AG08395 (cell line): ENCODE measurements at places on chromosomes 2 and 18.

DNA sequence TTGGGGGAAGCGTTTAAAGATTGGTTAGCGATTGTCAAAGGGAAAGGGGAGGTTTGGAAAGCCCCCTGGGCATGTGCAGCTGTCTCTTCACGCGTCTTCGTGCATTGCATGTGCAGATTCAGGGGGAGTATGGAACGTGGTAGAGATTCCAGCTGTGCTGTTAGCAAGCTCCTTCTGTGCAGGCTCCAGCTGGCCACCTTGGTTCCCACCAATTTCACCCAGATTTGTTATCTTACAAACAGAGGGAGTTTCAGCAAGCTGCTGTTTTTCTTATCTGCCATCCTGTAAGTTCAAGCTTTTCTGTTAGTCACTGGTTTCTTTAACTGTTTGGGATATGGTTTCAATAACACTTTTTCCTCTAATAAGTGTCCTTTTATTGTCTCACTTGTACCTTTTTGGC is 30.4 kb downstream of the FARP2 start:
- no peak for DNase-seq

DNA sequence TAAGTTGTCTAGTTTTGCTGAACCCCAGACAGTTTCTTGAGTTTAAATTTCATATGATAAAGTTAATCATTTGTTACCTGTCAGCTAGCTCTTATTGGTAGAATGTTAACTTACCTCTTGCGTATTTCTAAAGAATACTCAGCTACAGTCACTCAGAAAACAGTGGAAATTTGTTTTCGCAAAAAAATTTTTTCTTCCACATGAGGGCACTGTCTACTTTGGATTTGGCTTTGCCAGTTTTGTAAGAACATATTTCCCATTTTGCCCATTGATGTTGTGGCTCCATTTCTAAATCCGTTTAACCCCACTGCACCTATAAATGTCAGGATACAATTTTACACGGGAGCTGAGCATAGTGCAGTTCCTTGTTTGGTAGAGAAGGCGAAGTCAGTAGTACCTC is 19.1 kb upstream of the GCFC2 start:
- DNase-seq: no peak

DNA sequence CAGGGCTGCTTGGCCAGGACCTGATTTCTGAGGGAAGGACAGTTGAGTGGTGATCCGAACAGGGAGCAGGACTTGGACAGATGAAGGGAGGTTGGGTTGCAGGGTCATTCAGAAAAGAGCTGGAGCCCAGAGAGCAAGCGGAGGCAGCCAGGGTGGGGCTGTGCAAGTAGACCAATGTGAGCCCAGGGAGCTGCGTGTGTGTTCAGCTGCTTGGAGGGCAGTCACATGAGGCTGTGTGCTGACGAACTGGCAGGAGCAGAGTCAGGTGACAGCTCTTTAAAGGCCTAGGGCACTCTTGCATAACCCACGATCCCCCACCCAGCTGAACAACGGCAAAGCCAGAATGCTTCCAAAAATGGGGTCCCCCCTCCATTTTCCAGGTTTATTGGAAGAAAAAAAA is 4.6 kb upstream of the MLPH start:
- peak; percentile 68 for DNase-seq

- DNase-seq: no peak
These were observed 642.3 kb upstream of the SYT4 start for GRCh38 chr18:43919551-43919950.

DNA sequence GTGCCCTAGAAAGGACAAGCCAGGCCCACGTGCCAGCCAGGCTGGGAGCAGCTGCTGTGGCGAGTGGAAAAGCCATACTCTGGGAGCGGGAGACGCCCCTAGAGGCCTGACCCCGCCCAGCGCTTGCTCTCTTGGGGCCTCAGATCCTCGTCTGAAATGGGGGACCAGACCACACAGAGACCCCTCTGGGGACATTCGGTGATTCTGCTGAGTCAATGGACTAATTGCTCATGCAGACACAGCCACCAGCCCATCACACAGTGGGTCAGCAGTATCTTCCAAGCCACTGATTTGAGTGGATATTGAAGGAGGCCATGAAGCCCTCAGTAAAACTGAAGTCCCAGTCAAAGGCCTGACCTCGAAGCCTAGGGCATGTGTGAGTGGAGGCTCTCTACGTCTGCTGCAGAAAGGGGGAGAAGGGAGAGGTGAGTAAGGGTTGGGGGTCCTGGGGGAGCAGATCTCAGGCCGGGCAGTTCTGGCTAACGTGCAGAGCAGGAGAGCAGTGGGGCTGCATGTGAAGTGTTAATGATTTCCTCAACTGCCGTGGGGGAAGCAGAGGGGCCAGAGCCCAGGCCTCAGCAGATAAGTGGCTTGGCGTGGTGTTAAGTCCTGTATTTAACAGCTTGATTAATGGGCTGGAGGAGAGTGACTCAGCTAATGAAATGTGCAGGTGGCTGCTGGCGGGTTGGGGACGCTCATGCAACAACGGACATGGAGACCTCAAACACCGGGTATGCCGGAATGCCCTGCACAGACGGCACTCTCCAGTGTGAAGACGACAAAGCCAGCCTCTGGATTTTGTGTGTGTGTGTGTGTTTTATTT is 104.4 kb upstream of the TWIST2 start:
- DNase-seq: no peak

GRCh38 chr2:63048367-63049171 is 2.1 kb upstream of the OTX1 start:
- DNase-seq: no peak

DNA sequence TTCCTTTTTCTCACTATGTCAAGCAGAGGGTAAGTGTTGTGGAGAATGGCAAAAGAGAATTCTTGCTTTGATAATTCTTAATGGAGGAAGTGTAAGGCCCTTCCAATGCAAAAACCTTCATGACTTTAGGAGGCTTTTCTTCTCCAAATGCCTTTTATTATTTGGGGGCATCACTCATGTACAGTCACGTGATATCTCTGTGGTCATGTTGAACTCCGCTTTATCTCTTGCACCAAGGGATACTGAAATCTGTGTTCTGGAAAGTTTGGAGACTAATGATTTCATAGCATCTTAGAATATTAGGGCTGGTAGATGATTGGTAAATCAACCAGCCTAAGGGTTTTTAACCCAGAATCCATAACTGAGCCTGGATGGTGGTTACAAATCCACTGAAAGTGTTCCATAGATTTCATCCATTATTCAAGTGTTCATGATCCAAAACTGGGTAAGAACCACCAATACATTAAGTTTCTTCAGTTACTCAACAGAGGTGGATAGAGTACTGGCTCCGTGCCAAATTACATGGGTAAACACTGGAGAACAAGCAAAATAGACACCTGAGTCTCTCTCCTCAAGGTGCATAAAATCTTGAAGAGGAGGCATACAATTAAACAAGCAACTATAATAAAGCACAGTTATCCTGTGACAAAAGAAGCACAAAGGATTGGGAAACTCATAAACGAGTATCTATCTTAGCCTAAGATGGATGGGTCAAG is 169.6 kb upstream of the EPHA4 start:
- DNase-seq: no peak

GRCh38 chr18:54775686-54776085 is 52.6 kb upstream of the RAB27B start:
- peak; percentile 63 for DNase-seq

DNA sequence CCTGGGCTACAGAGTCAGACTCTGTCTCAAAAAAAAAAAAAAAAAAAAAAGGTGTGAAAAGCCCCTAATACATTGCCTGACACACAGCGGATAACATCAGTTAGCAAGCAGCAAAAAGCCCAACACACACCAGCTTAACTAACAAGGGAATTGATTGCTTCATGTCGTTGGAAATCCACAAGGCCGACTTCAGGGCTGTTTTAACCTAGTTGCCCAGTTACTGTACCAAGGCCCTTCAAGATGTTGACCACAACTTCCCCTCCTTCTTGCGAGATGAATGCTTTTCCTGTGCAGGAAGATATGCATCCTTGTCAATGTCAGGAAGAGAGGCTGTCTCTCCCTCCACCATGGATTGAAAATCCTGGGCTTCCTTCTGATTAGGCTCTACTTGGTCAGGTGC is 202.9 kb downstream of the MIB1 start:
- no peak for DNase-seq

DNA sequence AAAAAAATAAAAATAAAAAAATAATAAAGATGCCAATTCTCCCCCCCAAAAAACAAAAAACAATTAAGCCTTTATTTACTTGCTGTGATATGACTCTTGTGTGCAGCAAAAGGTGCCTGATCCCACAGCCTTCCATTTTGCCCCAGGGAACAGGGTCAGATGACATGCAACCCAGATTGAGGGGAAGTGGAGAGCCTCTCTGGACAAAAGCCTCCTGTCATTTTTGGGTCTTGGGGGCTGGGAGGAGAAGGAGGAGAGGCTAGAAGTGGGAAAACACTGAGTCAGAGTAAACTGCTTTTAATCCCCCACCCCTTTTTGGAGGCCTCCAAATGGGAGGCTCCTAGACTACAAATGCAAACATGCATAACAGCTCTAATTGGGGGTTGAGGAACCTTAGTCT is 46.6 kb upstream of the SCG2 start:
- DNase-seq: no peak

GRCh38 chr18:62438018-62438329 is 84.9 kb upstream of the ZCCHC2 start:
- no peak for DNase-seq

GRCh38 chr2:213757525-213757924 is 473.3 kb downstream of the SPAG16 start:
- DNase-seq: no peak

DNA sequence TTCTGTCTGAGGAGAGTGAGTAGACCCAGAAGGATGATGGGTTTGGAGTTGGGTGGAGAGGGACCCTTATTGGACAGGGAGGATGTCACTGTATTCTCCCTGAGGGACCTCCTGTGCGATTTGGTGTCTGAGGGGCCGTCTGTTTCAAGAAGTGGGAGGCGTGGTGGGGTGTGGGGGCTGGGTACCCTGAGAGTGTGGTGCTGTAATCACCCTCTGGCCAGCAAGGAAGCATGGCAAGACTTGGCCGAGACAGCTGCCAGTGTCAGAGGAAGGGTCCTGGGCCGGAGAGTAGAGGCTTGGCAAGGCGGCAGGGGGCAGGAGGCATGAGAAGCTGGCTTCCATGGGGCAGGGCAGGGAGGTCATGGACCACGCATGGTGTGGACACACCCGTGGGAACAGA is 43.1 kb downstream of the CTIF start:
- DNase-seq: no peak

DNA sequence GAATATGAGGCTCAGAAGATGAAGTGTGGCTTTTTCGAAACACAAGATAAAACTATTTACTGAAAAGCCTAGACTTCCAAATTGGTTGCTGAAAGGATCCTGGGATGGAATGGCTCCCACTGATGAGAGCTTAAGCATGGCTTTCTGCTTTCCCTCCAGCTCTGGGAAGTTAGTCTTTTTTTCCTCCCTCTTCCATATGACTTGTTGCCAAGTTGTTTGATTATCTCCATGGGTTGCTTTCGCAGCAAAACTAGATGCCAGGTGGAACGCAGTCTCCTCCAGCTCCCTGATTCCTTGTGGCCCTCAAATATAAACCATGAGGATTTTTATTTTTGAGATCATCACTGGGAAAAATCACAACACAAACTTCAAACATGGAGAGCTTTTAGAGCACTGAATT is 276.5 kb downstream of the LRRTM1 start:
- no peak for DNase-seq

GRCh38 chr2:102765061-102765460 is 3.2 kb downstream of the TMEM182 start:
- no peak for DNase-seq

GRCh38 chr2:49175831-49176230 is 21.5 kb upstream of the FSHR start:
- no peak for DNase-seq

GRCh38 chr2:71801969-71802368 is 345.7 kb downstream of the CYP26B1 start:
- peak; percentile 82 for DNase-seq

GRCh38 chr2:200765995-200766660 is 45.6 kb upstream of the BZW1 start:
- DNase-seq: no peak

DNA sequence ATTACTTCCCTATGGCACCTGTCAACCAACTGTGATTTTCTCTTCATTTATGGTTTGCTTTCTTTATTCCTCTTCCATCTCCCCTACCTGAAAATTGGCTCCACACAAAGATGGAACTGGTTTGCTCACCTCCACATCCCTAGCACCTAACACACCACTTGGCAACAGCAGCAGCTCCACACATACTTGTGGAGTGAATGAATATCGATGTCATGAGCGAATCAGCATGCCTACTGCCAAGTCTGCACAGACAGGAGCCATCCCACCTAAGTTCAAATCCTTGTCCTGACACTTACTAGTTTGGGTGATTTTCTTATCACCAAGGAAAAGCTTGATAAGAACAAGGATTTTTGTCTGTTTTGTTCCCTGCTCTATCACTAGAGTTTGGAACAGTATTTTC is 191.4 kb upstream of the TMEM200C start:
- DNase-seq: no peak

DNA sequence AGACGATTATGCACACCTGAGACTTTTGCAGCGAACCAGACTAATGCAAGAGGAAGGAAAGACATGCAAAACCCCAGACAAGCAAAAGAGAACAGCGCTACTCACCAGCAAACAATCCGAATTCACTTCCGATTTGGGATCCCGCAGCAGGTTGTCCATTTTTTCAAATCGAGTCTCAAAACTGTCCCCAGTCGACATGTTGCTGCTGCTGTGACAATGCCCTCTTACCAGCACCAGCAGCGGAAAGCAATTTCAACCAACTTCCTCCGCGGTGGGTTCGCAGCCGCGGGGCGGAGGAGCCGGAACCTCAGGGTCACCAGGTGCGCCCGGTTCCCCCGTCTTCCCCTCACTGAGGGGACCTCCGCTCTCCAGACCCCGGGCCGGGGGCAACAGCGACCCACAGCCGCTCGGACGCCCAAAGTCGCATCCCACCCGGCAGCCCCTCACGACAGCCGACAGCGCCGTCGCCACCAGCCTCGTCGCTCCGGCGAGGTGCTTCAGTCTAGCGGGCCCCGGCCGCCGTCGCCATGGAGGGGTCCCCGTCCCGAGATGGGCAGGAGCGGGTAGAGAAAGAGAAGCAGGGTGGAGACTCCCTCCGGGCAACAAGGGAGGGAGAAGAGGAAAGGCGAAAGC is 784 bp downstream of the ROCK1 start:
- DNase-seq: no peak

- peak; percentile 50 for DNase-seq
These were observed 367.1 kb downstream of the ZEB2 start for GRCh38 chr2:144152817-144153271.

DNA sequence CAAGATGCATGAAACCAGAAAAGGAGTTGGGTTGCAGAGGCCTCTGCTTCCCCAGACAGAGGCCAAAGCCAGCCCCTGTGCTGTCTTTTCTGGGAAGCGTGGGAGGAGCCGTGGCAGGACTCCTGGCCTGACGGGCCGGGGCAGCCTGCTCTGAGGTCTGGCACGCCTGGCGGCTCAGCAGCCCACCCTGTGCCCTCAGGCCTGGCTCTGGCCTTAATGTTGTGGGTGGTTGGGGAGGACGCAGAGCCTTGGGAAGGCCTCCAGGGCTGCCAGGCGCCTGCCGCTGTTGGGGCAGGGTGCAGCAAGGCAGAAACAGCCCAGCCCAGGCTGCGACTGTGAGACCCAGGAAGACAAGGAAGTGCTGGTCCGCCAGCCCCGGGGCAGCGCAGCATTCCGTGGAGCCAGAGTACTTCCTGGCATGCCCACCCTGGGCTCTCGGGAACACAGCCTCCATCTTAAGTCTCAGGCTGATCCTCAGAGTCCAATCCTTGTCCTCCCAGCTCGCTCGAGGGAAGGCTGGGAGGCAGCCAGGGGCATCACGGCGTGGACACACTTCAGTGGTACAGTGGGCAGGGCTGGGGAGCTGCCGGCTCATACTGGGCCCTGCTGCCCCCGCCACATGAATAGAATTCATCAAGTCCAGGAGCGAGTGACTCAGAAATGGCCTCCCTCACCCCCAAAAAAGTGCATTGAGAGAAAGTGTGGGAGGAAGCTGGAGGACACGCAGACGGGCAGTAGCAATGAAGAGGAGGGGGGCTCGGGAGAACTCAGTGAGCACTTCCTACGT is 72.6 kb downstream of the EMX1 start:
- DNase-seq: no peak
